Right hindlimb (tissue), 1 donor: ENCODE measurements at places on chromosomes 13 and 19.

DNA sequence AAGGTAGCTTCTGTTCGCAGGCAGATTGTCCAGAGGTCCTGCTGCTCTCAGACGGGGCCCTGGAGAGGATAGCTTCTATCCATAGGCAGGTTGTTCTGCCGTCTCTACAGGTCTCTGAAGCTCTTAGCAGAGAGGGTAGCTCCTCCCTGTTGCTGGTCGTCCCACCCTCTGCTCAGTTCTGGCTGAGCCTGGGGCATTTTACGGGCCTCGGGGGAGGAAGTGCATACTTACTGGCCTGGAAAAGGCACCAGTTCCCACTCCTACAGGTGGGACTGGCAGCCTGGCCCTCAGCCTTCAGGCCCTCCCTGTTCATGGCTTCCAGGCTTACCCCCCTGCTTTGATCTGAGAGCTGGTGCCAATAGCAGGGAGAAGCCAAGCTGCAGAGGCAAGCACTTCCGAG is 42.3 kb downstream of the USPL1 start:
- peak; percentile 30 for DNase-seq

DNA sequence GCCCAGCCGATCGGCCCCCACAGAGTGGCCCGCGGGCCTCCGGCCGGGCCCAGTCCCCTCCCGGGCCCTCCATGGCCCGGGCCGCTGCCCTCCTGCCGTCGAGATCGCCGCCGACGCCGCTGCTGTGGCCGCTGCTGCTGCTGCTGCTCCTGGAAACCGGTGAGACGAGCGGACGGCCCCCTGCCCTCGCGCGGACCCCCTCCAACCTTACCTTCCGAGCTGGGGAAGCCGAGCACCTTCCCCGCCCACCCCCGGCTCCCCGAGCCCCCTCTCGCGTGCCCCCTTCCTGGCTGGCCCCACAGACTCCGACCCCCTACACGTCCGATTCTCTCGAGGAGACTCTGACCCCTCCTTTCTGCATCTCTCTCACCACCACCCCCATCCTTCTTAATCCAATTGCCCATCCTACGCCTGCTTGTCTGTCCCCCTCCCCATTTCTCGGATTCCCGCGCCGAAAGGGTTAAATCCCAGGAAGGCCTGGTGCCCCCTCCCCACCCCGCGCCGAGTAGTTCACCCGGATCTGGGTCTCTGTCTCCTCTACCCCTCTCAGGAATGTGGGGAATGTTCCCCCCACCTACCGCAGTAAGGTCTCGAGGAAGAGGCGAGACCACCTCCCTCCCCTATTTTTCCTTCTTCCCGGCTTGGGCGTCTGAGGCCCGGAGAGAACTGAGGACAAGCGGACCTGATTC is 502 bp downstream of the NECTIN2 start:
- DNase-seq: peak; percentile 67

- DNase-seq: peak; percentile 65
Measured at GRCh38 chr19:16888629-16889365, at the start of gene F2RL3. TSS of gene F2RL3 (plus strand) at chr19:16888999. CDS start at chr19:16889190, 191 bp downstream.

GRCh38 chr19:21940684-21941083 is 70.1 kb downstream of the ZNF208 start:
- DNase-seq: no peak
